Stimulated activated CD8-positive, alpha-beta memory T cell treated with anti-CD3 and anti-CD28 coated beads, Interleukin-15, amount 100 ng/mL, for 48 hours (primary cell): ENCODE measurements at places on chromosomes 1 and 21.

DNA sequence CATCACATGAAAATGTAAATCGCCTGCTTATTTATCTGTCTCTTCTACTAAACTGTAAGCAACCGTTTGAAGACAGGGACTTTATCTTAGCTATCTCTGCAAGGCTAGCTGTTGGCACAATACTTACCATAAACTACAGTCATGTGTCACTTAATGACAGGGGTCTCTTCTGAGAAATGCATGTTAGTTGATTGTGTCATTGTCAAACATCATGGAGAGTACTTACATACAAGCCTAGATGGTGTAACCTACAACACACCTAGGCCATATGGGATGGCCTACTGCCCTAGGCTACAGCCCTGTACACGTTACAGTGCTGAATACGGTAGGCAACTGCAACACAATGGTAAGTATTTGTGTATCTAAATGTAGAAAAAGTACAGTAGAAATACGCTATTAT lies 267.9 kb downstream of the SDCCAG8 start:
- DNase-seq, result no peak

DNA sequence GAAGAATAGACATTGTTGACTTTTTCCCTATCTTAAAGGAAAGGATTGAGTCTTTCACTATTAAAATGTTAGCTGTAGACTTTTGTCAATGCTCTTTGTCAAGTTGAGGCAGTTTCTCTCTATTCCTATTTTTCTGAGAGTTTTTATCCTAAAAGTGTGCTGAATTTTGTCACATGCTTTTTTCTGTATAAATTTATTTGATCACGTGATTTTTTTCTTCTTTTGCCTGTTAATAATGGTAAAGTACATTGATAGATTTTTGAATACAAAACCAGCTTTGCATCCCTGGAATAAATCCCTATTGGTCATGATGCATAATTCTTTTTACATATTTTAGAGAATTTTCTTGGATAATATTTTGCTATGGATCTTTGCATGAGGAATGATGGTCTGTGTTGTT lies 60.1 kb downstream of the DNAH14 start:
- no peak for DNase-seq

DNA sequence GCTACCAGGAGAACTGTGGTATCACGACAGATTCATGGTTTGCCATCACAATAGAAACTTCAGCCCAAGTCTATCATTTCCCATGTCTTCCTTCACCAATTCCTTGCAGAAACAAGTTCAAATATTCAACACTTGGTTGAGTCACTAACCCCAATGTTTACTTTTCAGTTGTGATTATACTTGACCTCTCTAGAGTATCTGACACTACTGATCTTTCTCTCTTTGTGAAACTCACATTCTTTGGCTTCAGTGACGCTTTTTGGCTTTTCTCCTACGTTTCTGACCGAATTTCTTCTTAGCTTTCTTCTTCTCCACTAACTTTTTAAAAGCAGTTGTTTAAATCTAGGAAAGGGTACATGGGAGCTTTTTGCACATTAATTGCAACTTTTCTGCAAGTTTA lies 48.8 kb upstream of the HMGB4 start:
- no peak for DNase-seq

- DNase-seq, result no peak
Observed at GRCh38 chr21:33801424-33802405, 113.9 kb downstream of the ATP5PO start.

GRCh38 chr1:43004587-43005459 lies 46.2 kb upstream of the SLC2A1 start:
- no peak for DNase-seq

- no peak for DNase-seq
Observed at GRCh38 chr1:175840787-175841186, 97.4 kb upstream of the TNR start.

DNA sequence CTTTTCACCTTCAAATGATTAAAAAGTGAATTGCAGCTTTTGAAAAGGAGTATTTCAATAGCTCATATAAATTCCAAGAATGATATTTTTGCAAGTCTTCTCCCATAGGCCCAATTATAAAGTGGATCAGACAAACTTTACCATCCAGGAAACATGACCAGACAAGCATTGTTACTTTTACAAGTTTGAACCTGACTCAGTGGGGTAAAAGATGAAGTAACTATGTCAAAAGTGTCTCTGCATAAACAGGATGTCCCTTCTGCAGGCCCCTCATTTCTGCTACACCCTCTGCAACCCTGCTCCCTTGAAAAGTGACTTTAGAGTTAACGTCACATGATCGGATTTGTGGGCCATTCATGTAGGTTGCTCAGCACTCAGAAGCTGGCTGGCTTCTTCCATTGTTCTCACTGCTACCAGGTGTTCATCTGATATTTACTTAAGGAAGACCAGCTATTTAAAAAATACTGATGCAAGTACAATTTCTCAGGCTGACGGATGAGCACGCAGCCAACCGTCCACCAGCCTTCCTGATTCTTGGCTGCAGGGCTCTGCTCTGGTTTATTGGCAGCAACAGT lies 32.3 kb downstream of the URB1 start:
- no peak for DNase-seq

DNA sequence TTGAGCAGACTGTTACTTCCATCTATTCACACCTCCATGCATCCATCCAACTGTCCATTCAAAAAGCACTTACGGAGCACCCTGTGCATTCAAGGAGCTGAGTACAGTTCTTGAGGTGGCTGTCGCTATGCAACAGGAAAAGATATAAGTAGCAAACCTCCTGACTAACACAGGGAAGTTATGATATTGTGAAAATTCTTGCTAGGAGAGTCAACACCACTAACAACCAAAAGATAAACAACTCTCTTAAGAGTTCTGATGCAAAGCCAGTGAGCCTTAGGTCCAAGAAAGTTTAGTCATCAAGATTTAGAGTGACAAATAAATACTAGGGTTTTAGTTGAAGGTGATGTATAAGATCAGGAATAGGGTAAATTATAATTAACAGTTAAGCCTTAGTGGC lies 44.5 kb upstream of the TRIM45 start:
- DNase-seq, result no peak

GRCh38 chr1:230322421-230322756 lies 103.7 kb downstream of the PGBD5 start:
- DNase-seq, result no peak

DNA sequence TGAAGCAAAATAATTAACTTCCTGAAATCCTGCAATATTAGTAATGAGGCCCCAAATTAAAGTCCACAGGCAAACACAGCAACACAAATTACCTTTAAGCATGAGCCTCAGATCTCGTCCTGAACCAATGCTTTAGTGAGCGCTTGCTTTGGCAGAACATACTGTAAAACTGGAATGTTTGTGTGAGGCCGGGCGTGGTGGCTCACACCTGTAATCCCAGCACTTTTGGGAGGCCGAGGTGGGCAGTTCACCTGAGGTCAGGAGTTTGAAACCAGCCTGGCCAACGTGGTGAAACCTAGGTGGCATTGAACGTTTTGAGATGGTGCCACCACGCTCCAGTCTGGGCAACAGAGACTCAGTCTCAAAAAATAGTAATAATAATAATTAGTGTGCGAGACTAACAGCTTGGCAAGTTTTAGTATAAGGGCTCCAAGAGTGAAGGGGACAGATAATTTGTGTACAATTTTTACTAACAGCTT lies 17.8 kb downstream of the SFPQ start:
- DNase-seq, result no peak

- DNase-seq, result no peak
Observed at GRCh38 chr1:206575165-206575893, 36.9 kb downstream of the EIF2D start.

DNA sequence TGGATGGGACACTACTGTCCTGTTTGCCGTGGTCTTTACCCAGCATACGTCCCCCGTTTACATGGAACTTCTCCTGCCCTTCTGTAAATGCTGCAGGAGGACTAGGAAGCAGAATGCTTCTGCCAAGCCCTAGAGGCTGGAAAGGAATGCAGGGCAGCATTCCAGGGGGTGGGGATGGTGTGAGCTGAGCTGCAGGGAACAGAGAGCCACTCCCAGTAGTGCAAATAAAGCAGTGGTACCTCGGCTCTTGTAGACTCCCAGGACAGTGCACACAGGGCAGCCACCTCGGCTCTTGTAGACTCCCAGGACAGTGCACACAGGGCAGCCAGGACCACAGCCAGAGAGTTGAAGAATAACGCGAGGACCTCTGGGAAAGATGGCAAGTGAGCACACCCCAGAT lies 35.4 kb downstream of the PTPRU start:
- no peak for DNase-seq

DNA sequence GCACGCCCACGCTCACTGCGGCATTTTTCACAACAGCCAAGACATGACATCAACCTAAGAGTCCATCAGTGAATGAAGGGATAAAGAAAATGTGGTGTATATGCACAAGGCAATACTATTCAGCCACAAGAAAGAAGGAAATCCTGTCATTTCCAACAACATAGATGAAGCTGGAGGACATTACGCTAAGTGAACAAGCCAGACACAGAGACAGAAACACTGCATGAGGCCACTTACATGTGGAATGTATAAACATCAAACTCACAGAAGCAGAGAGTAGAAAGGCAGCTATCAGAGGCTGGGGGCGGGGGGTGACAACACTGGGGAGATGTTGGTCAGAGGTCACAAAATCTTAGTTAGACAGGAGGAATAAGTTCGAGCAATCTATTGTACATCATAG lies 20.9 kb downstream of the TMPRSS2 start:
- no peak for DNase-seq

DNA sequence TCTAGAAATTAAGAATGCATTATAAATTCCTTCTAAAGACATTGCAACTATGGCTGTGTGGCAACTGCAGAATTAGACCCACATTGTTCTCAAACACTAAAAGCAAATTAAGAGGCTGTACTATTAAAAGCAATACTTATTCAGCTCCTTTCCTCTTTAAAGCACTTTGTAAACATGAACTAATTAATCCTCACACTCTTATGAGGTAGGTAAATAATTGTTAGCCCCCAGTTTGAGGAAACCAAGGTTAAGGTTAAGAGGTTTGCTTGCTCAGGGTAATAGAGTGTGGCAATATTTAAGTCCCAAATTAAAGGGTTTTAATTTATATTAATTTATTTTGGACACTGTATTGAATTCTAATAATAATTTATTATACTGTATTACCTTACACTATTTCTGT lies 553.8 kb downstream of the LRRIQ3 start:
- DNase-seq, result no peak

GRCh38 chr1:23156940-23157339 lies 11.7 kb downstream of the LUZP1 start:
- DNase-seq, result no peak

DNA sequence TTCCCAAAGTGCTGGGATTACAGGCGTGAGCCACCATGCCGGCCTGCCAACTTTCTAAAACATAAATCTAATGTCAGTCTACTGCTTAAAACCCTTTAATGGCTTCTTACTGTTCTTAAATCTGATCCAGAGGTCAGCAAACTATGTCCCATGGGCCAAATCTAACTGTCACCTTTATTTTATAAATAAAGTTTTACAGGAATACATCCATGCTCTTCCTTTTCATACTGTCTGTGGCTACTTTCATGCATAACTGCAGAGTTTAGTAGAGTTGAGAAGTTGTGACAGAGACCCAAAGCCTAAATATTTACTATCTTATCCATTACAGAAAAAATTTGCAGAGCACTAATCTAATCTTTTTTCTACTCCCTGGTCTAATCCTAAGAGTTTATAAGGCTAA lies 3.8 kb downstream of the ERI3 start:
- DNase-seq, result no peak

DNA sequence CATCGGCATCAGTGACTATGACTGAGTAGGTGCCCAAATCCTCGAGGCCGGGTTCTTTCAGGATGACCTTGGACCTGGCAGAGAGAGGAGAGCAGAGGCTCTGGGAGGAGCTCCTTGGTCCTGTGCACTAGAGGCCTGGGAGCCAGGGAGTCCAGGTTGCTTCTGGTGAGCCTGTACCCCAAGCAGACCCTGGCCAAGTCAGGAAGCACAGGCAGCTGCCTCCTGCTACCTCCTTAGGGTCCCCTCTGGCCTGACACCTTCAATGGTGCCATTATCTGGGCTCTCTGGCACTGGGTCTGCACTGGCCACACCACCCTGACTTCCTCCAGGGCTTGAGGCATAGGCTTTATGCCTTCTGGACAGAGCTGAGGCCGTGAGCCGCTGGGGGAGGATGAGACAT lies 37.7 kb downstream of the MYOM3 start:
- no peak for DNase-seq

DNA sequence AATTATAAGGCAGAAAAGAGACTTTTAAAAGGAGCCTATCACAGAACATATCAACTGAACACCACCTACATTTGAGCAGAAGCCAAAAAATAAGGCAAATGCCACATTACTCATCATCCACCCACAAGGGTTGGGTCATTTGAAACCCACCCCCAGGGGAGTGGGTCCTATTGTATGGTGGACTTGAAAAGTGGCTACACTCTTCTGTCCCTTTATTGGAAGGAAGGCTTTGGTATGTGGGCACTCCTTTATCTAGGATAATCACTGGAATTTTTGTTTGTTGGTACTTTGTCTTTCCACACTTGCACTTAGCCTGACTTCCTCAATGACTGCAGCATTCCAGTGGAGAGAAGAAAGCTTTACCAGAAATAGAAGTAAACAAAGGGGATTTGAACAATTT lies 157.2 kb upstream of the COL11A1 start:
- no peak for DNase-seq

- DNase-seq, result no peak
Observed at GRCh38 chr21:41166884-41167283, 1.1 kb upstream of the BACE2 start.

- DNase-seq, result no peak
Observed at GRCh38 chr1:77316006-77316405, 34.2 kb downstream of the AK5 start.
